ENCODE measurements at places on chromosomes 13 and 19.

- no peak for DNase-seq
Observed at GRCh38 chr13:38045278-38046048, 175.9 kb upstream of the TRPC4 start.

DNA sequence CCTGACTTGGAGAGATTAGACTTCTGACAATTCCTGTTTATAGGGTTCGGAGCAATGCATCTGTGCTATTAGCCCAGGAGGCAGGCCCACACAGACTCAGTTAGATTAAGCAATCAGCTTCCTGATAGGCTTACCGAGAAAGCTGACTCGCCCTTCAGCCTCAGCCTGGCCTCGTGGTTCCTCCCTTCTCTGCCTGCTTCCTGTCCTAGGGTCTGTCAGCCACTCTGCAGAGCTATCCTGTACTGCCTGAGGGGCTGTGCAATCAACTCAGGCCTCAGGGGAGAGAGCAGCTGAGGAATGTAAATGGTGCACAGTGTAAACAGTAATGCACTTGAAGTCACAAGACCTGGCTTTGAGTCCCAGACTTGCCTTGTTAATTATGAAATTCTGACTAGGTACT, 30.7 kb downstream of the HTR2A start:
- DNase-seq: peak; percentile 64

- DNase-seq: peak; percentile 50
Observed at GRCh38 chr13:99980824-99981734, 505 bp upstream of the ZIC2 start.

DNA sequence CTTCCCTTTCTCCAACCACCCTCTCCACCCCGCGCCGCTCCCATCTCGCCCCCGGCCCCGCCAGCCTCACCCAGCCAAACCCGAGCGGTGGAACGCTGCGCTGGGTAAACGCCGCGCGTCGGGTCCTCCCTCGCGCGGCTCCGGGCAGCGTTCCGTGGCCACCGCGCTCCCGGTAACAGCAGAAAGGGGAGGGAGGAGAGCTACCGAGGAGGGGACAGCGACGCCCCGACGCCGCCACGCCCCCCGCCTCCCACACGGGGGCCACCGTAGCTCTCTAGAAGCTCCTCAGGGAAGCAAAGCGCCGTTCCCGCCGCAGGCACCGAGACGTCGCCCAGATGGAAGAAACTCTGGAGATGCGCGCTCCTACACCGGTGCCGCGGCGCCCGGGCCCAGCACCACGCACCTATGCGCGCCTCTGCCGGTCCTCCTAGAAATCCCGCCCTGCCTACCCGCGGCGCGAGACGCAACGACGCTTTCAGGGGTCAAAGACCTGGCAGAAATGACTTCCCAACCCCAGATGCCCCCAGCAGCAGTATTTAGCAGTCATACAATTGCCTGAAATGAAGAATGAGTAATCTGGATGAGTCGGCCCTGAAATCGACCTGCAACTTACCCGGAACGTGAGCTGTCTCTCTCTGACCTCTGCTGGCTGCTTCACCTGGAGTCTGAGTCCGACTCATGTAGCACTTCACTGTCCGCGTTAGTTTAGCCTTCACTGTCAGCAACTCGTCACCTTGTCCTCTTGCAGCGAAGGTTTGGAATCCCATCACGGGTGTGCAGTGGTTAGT, at the start of gene RUBCNL:
Gene RUBCNL, minus strand, starts transcription at position 189 of the 788 bp plus-strand sequence. CDS start 14,777 bp downstream, outside the sequence.
- DNase-seq: peak; percentile 66

DNA sequence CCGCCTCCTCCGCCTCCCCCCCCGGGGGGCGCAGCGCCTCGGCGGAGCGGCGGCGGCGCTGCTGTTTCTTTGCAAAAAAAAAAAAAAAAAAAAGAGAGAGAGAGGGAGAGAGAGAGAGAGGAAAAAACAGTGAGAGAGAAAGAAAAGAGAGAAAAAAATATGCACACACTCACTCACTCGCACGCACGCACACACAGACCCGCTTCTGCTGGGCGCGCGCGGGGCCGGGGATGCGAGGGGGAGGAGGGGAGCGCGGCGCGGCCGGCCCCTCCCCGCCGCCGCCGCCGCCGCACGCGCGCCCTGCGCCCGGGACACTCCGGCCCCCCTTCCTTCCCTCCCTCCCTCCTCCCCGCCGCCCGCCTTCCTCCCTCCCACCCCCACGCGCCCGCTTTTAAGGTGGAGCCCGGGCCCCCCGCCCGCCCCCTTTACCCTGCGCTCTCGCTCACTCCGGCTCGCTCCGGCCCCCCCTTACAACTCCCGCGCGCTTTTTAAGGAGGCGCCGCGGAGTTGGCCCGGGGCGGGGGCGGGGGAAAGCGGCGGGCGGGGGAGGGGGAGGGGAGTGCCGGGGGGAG, at the start of gene SAMD1:
Gene SAMD1, minus strand, starts transcription at position 243 of the 572 bp plus-strand sequence.
- peak; percentile 85 for DNase-seq

DNA sequence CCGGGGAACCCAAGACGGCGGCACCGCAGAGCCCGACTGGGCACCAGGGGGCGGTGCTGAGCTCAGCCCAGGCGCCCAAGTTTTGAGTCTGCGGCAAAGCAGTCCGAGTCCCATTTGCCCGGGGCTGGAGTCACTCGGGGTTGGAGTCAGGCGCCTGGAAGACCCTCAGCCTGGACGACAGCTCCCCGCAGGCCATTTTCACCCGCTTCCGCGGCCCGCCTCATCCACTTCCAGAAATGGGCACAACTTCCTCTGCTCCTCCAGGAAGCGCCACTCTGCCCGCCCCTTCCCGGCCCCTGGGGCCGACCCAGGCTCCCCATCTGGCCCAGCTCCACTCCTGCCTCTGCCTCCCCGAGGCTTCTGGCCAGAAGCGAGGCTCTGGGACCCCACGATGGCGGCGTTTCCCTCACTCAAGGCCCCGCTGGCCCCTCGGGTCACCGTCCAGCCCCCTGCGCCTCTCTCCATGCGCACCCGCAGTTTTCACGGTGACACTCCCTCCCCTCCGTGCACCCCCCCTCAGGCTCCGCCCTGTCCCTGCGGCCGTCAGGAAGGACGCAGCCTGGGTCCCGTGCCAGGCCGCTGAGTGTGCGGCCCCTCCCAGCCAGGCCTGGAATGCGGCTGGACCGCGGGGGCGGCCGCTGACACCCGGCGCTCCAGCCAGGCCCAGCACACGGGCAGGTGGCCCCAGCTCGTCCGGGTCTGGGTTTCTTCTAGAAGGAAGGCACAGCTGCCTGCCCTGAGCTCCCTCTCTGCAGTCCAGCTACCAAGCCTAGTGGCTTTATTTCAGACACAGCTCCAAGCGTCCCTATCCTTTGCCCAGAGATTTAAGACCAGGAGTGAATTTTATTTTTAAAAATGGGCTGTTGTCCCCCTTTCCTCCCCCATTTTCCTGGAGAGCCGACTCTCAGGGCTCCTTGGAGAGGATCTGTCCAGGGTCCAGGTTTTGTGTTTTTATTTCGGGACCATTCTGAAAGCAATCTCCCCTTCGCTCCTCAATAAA, 4.7 kb downstream of the SERTAD1 start:
- DNase-seq: peak; percentile 91

DNA sequence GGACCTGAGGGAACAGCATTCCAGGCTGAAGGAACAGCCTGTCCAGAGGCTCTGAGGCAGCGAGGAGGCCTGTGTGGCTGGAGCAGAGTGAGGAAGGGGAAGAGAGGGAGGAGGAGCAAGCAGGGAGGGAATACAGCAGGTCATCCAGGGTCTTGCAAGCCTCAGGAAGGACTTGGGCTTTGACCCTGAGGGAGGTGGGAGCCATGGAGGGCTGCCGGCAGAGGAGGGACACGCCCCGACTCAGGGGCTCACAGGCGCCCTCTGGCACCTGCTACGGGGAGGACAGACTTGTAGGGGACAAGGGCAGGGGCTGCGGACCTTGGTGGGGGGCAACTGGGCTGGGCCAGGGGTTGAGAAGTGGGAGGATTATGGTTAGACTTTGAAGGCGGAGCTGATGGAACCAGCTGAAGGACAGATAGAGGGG, 4.7 kb downstream of the TINCR start:
- DNase-seq: no peak

DNA sequence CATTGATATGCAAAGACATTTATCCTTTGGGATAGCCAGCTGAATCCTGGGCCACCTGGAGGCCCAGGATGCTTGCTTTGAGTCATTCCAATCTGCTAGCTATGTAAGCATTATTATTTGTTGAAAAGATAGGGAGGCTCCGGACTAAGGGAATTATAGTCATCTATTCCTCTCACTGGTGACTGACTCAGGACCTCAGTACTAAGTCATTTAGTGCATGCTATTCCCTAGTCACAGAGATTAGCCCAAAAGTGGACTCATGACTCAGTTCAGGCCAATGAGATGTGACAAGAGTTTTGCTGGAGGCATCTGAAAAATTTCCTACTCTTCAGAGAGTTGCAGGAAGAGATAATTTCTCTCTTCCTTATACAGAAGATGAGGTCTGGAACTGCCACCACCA, 67.9 kb upstream of the ITM2B start:
- no peak for DNase-seq

GRCh38 chr13:106243011-106243565, 292.4 kb downstream of the EFNB2 start:
- DNase-seq: no peak

DNA sequence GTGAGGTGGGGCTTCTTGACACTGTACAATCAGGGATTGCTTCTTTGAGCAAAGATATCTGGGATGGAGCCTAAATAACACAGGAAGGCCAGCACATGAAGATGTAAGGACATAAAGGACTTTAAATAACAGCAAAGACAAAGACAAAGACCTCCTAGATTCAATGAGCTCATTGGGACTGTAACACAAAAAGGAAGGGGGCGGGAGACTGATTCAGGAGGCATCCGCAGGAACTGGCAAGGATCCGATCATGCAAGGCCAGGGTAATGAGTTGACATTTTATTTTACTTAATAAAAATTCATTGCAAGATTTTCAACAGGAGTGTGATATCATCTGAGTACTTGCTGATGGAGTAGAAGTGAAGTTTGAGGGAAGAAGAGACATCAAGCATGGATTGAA, 121.5 kb downstream of the LHFPL6 start:
- DNase-seq: no peak
